ENCODE measurements at places on chromosomes 7 and 10. TPM values are rescaled to one million over a fixed set of nuclear protein-coding genes. Genes with fewer than 3 reads are reported as not detected.

GRCh38 chr7:70624500-70625103, 507.3 kb upstream of the GALNT17 start:
- no peak for DNase-seq
- H3K4me3 ChIP-seq = no peak overlapping the region
- H3K27ac ChIP-seq = no peak overlapping the region
- no peaks in the 10 kb centered on the region for H3K36me3 ChIP-seq
- H3K4me1 ChIP-seq = no peaks in the 10 kb centered on the region

- no peak overlapping the region for H3K4me3 ChIP-seq
- H3K27me3 ChIP-seq = no peaks in the 10 kb centered on the region
- DNase-seq = no peak
These were observed 22.6 kb upstream of the CROT start for GRCh38 chr7:87322912-87323311.

DNA sequence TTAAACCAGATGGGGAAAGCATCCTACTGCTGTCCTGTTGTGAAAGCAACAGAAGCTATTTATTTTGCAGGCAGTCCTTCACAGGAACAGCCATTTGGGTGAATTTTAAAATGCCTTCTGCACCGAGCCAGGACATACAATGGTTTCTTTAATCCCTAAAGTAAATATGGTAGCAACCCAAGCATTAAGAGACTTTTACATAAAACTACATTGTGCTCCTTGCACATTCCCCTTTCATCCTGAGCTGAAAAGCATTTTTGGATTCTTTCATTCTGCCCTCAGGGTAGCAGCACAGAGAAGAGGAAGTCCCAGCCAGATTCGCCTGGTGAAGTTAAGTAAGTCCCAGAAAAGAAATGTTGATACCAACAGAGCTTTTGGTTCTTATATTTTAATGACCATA, 84.0 kb upstream of the FAM3C start:
- no peaks in the 10 kb centered on the region for H3K4me1 ChIP-seq
- no peaks in the 10 kb centered on the region for H3K27me3 ChIP-seq
- H3K4me3 ChIP-seq = no peak overlapping the region
- no peak overlapping the region for H3K27ac ChIP-seq
- no peak for DNase-seq
- no peaks in the 10 kb centered on the region for H3K36me3 ChIP-seq

Gene SLC29A3
- 5.9 TPM for total RNA-seq

GRCh38 chr7:74222851-74223710, 13.3 kb downstream of the LAT2 start:
- DNase-seq = no peak
- no peaks in the 10 kb centered on the region for H3K36me3 ChIP-seq
- H3K27me3 ChIP-seq = no peaks in the 10 kb centered on the region
- no peak overlapping the region for H3K4me3 ChIP-seq
- H3K27ac ChIP-seq = no peak overlapping the region
- no peaks in the 10 kb centered on the region for H3K4me1 ChIP-seq

GRCh38 chr7:153027210-153027609, 267.7 kb downstream of the ACTR3B start:
- H3K4me3 ChIP-seq = no peak overlapping the region
- DNase-seq = no peak
- H3K4me1 ChIP-seq = no peaks in the 10 kb centered on the region
- no peak overlapping the region for H3K27ac ChIP-seq
- no peaks in the 10 kb centered on the region for H3K36me3 ChIP-seq
- H3K27me3 ChIP-seq = no peaks in the 10 kb centered on the region

GRCh38 chr10:62467527-62467926, 93.4 kb downstream of the ZNF365 start:
- H3K4me3 ChIP-seq = no peak overlapping the region
- no peaks in the 10 kb centered on the region for H3K36me3 ChIP-seq
- DNase-seq = no peak
